ENCODE measurements at places on chromosomes 7 and 10.

DNA sequence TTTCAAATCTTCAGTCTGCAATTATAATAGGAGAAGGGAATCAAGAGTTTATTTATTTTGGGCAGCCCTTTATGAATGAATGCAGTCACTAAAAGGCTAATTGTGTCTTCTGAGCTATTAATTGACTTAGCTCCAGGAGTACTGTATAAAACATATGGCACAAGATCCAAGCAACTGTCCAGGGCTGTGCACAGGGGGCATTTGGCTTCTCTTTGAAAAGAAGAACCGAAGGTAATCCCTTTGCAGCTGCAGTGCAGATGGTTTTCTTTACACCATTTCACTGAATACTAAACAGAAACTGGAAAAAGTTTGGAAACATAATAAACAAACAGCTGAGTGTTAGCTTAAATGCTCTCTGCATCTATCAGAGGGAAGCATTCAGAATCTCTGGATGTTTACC, 282.6 kb upstream of the LRRN3 start:
- no peak for DNase-seq

GRCh38 chr10:122113945-122114747, 125.2 kb downstream of the TACC2 start:
- DNase-seq: no peak

DNA sequence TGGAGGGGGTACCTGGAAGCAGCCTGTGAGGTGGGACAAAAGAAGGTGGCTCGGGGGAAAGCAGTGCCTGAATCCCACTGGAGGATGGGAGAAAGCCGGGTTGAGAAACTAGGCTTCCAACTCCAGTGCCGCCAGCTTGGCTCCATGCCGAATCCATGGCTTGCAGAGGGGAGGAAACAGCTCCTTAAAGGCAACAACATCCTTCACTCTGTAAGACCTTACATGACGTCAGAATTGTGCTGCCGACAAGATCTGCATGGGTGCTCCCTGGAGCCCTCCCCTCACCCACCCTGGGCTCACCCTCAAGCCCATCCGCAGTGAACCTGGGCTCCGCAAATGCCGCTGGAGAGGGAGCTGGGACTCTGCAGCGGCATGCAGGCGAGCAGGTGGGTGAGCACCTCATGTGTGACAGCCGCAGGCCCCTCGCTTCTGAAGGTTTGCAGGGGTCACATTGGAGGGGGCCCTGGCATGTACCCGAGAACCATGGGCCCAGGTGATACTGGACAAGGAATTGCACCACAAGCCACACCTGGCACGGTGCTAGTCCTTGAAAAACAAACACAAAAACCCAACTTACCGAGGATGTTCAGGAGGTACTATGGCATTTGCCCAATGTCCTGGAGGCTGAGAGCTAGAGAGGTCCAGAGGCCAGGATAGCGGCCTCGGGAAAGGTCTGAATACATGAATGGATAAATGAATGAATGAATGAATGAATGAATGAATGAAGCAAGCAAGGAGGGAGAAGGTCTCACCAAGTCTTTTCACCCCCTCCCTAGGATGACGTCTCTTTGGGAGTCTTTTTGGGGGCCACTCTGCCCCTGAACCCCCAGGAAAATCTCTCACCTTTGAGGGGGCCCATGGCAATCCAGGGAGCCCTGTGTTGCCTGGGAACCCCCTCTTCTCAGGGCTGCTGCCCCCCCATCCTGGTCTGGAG, 238.6 kb upstream of the SHH start:
- no peak for DNase-seq

- no peak for DNase-seq
Measured at GRCh38 chr7:85529831-85530230, 343.0 kb upstream of the SEMA3D start.

DNA sequence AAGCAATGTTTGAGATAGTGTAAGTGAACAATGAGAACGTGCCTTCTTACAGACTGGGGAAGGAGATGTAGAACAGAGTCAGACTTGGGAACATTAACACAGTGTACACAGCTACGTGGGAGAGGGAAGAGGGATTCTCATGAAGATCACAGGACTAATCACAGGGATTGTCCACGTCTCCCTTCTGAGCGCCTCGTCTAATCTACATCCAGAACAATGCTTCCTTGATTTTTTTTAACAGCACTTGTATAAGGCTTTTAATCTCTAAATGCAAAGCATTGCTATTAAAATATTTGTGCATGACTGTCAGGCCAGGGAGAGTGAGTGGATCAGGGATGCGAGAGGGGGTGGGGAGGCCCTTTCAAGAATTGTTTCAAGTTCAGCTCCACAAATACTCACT, 62.7 kb downstream of the MET start:
- DNase-seq: no peak

All from SK-N-MC (cell line).